ENCODE measurements at places on chromosomes 6 and 20.

DNA sequence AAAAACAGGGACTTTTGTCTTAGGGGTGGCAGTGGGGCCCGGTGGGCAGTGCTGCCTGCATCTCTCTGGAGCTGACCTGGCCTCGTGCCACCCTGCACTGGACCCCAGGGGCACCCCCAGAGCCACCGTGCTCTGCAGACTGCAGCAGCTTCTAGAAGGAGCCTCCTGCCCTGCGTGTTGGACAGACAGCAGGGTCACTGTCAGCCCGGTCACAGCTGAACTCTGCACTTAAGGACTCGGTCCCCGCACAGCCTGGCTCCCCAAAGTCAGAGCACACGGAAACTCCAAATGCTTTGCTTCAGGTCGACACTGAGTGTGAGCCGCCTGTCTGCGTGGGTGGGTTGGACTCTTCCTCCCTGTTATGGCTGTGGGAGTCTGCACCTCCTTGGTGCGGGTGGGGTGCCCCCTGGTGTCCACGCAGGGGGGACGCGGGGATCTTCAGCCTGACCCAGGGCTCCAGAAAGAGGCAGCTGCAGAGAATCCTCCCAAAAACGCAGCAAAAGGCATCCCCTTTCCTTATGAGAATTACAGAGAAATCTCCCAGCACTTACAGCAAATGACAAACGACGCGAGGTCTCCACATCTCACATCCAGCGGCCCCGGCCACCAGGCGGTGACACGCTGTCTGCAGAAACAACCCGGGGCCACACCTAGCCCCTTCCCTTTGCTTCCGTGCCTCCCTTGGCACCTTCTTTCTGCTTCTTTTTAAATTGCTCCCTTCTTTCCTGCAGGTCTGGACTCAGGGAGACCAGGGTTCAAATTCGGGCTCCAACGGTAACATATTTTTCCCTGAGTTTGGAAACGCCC is 36.3 kb upstream of the DACT2 start:
- DNase-seq = no peak

GRCh38 chr20:57092112-57092899 is 174.1 kb downstream of the BMP7 start:
- peak; percentile 11 for DNase-seq

DNA sequence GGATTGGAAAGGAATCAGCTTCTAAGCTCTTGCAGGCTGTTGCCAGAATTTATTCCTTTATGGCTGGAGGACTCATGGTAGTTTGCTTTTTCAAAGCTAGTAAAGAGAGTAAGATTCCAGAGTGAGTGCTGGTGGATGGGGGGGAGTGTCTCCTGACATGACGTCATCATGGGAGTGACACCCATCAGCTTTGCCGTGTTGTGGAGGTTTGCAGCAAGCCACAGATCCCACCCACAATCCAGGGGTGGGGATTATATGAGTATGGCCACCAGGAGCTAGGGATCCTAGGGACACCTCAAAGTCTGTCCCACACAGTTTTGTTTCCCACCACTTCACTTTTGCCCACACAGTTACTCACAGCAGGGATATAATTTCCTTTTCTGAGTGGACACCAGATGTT is 28.7 kb upstream of the PMEPA1 start:
- no peak for DNase-seq

DNA sequence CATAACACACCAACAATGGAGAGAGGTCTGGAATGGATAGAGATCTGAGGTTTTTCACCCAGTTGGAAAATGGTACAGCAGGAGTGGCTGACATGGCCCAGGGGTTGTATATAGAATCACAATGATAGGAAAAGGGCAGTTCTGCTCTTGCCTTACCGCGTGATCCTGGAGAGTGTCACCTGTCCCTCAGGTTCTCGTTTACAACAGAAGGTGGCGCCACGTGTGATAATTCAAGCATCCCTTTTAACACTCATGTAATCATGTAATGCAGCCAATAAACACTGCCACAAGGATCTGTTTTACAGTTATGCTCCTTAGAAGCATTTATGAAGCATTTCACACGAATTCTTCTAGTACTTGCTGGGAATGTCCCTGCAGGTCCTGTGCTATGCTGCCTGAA is 12.9 kb upstream of the WFDC2 start:
- DNase-seq = peak; percentile 15

DNA sequence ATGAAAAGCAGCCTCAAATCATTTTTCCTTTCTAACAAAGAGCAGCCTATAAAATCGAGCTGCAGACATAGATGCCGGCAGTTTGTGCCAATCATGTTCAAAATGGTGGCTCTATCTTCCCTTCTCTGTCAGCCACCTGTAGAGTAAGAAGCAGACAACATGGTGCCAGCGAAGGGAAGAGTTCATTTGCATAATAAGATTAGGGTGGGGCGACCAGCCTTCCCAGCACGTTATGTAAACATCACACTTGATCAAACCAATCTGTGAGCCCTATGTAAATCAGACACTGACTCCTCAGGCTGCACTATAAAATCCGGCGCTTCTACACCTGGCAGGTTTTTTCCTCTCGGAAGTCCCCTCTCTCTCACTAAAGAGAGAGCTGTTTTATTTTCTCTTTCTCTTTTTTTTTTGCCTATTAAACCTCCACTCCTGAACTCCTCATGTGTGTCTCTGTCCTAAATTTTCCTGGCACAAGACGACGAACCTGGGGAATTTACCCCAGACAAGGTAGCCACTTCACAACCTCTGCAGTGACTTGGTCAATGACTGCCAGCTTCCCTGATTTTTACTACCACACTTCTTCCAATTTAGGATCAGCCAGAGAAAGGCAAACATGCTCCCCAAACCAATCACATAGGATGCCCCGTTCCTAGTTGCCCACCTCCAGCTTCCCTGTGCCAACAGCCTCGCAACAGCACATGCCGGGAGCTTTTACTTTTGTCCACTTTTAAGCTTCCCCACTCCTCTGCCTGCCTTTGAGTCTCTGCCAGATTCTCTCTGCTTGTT is 12.9 kb downstream of the TPMT start:
- no peak for DNase-seq

DNA sequence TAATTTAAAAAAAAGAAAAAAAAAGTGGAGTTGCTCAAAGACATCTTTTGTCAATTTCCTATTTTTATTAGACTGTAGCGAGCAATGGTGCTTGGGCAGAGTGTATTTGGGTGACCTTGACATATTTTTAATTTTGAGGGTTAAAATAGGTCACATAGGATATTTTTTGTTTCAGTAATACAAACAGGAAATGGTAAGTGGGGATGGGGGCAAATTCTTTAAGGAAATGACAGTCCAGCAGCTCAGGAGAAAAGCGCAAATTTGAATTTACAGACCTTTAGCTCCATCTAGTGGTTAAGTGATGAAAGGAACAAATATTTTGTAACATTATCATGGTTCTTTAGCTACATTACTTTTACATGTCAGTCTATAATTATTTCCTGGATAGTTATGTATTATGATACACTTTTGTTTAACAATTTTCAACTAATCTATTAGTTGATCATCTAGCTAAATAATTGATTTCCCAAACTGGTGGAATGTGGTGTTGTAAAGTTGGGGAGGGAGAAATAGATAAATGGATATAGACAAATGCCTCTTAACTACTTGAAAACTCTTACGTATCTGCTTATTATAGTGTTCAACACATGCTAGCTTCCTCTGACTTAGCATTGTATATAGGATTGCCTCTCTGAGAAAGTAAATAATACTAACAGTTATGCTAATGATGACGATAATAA is 10.0 kb downstream of the CITED2 start:
- peak; percentile 61 for DNase-seq

DNA sequence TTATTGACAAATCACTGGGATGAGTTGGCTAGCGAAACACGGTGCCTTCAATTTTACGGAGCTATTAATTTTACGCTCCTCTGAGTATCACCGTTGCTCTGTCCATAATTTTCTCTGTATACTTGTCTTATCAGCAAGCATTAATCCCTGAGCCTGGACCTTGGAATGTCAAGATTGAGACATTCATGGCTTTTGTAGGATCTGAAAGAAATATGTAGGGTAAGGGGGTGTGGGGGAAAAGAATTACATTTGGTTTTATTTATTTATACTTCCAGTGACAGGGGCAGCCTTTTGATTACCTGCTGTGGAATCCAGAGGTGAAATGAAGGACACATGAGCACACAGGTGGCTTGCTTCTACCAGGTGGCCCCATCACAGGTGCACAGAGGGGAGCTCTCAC is 46.6 kb downstream of the DTD1 start:
- DNase-seq = no peak

DNA sequence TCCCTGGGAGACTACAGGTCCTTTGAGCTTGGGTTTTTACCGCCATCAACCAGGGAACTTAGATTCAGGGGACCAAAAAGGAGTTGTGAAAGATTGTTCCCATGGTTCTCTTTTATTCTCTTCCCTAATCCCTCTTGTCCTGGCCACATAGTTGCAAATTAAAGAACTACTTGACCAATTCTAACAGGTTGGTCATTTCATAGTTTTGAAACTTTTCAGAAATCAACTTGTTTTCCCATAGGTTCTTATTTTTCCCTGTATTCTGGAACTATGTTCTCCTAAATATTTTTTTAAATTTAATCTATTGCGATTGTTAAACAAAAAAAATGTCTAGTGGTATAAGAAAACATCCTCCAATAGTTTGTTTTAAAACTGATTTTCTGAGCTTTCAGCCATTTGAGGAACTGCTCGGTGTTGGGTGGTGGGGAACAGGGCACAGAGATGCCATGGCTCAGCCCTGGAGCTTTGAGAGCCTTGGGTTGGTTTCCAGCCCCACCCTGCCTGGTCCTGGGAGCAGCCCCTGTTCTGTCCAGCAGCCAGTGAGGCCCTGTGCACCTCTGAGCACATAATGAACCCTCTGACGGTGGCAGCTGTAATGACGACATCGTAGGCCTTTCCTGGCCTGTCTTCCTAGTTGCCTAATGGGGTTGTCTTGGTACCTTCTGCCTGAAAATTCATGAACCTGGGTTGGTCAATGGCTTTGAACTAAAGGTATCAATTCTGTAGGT is 53.5 kb downstream of the TBC1D7 start:
- DNase-seq = no peak

DNA sequence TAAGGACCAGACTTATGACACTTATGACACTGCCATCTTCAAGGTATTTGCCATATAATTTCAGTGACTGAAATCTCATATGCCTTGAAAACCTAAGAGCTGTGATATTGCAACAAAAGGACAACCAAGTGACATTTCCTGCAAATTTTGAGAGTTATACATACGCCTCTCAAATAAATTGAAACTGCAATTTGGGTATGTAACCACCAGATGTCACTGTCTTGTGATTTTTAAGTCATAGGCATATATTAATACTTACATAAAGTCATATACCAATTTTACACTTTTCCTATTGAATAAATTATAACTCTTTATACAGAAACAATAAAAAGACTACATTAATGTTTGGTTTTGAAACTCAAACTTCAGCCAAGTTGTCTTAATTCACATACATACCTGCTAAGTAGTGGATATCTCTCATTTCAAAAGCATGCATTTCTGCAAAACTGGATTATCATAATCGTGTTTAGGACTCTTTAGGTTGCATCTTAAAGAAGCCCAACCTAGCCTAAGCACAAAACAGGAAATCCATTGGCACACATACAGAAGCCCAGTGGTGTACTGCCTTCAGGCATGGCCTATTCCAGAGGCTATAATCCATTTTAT is 180.2 kb downstream of the PACRG start:
- peak; percentile 12 for DNase-seq

DNA sequence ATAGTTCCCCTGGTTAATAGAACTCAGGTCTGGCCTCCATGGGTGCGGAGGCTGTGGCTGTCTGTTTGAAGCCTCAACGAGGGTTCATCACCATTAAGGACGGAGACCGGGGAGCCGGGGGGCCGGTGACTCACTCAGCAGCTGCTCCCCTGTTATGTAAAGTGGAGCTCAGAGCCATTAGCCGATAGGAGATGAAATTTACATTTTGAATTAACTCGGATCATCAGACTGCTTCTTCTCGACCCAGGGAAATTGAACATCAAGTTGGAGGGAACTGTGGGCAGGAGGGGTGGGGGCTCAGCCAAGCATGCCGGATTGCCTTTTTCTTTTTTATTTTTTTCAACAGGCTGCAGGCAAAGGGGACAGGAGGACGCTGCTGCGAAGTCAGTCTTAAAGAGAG is 12.3 kb downstream of the PCK1 start:
- no peak for DNase-seq

- DNase-seq = no peak
These were observed 88.3 kb upstream of the CCDC28A start for GRCh38 chr6:138685257-138685656.

DNA sequence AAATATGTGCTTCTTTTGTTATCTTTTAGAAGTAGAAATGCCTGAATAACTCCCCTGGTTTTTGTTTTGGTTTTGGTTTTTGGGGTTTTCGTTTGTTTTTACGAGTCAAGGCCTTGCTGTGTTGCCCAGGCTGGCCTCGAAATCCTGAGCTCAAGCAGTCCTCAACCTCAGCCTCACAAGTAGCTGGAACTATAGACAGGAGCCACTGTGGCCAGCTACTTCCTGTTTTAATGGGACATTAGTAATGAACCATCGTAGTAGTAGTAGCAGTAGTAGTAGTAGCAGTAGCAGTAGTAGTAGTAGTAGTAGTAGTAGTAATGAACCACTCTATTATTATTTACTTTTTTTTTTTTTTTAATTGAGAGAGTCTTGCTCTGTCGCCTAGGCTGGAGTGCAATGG is 66.0 kb downstream of the UBR2 start:
- no peak for DNase-seq

- DNase-seq = no peak
These were observed 212.6 kb upstream of the RSPO3 start for GRCh38 chr6:126905917-126906316.

DNA sequence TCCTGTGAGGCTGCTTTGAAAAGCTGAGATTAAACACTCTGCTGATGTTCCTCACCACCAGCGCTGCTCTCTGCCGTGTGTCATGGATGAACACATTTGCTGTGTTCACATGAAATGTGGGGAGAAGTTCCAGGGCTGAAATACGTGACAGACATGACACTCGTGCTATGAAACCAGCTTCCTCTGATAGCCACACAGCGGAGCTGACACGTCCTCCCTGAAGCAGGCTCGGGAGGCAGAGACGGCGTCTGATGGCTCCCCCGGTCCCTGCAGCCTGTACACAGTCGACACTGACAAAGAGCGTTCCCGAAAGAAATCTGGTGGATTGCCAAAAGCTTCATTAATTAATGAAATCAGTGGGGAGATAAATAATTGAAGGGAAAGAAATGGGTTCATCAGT is 17.5 kb downstream of the AGPAT4 start:
- no peak for DNase-seq

DNA sequence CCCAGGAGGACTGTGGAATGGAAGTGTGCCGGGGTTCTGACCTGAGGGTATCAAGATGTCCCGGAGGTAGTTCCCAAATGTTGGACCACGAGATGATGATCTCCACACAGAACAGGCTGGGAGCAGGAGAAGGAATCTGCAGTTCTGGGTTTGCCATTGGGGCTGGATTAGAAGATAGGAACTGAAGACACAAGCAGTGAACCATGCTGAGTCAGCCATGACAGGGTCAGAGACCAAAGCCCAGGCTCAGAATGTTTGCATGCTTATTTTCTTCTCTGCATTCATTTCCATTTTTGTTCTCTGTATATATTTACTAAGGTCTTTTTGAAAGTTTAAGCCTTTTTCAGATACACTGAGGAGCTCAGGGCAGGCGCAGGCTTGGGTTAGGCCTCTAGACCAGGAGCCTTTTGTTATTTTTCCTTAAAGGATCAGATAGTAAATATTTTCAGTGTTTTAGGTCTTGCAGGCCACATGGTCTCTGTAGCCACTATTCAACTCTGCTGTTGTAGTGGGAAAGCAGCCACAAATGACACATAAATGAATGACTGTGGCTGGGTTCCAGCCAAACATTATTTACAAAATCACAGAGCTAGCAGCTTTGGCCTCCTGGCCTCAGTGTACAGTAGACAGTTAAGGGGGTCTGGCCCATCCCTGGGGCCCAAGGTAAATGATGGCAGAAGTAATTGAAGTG is 28.5 kb downstream of the SLC35D3 start:
- DNase-seq = no peak

Data from CD4-positive, alpha-beta T cell treated with Interleukin-4 for 4 hours (primary cell).